Stimulated activated CD4-positive, alpha-beta T cell treated with anti-CD3 and anti-CD28 coated beads, Interleukin-1b, Interleukin-23, amount 100 ng/mL, for 1 hour (primary cell): ENCODE measurements at places on chromosomes 2 and 18.

GRCh38 chr2:96962567-96963203 is 23.7 kb downstream of the FAM178B start:
- peak; percentile 62 for DNase-seq

- DNase-seq = no peak
Measured at GRCh38 chr18:3877678-3878077, 427.7 kb downstream of the TGIF1 start.

DNA sequence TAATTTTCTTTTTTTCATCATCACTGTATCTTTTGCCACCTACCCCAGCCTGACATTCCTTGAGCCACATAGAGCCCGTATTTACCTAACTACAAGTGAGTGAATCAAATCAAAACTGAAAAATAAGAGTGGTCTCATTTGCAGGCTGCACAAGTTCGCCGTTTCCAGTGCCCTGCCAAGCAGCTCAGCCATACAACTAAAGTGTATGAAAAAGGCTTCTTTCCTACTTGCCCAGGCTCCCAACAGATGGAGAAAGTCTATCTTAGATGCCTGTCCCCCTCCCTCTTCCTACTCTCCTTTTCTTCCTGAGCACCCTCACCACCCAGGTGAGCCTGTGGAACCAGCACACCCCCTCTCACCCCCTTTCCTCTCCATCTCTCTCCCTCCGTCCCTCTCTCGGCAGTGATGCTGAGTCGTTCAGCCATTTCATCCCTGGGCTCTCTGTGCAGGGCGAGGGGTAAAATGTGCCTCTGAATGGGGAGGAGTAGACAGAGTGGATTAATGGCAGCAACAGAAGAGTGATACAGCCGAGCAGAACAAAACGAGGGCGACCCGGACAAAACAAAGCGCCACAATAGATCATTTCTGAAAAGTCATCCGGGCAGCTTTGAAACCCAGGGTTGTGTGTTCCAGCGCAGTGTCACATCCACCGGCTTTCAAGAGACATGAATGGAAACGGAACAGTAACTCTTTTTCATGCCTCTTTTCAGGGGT is 65.0 kb upstream of the POU3F3 start:
- no peak for DNase-seq

DNA sequence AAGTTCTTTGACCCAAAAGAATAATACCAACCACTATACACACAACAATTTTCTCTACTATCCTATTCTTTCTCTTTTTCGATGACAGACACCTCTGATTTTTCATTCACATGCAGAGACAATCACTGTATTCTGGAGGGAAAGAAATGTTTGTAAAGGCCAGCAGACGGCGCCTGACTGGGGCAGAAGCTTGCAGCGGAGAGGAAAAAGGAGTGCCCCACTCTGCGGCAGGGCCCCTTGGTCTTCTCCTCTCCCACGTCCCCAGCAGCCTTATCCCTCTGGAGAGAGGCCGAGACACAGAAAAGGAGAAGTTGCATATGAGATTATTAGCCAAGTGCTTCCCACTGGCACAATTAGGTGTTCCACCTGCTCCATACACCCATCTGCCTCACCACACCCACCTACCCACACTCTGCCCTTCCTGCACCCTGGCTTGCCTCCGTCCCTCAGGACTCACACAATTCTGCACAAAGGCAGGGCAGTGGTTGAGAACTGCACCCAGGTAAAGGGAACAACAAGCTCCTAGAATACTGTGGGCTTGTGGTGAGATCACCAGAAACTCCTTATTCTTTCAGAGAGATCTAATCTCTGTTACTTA is 687.3 kb downstream of the NRXN1 start:
- DNase-seq = no peak

GRCh38 chr18:31679791-31680432 is 4.5 kb downstream of the B4GALT6 start:
- no peak for DNase-seq

DNA sequence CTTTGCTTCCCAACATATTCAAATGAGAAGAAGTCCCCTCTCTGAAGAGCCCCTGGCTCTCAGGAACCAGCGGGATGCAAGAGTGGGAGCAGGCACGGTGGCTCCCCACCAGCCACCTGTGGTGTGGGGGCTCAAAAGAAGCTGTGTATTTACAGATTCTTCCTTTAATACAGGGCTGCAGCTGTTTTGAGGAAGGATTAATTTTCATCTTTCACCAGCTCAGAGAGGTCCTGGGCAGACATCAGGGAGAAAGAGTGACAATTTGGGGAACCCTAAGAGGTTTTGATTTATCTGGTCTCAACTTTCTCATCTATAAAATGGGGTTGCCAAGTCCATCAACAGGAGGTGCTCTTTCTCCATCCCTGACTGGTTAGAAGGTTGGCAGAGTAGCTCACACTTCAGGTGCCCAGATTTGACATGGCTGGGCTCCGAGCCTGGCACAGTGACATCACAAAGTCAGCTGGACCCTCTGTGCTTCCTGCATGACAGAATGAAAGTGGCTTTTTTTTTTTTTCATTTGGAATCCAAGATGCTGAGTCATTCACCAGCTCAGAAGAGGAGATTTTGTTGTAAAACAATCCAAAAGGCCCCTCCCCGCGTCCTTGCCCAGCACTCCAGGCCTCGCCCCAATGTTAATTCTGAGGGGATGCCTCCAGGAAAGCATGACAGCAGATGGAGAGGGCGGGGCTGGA is 15.5 kb upstream of the SIX2 start:
- no peak for DNase-seq

DNA sequence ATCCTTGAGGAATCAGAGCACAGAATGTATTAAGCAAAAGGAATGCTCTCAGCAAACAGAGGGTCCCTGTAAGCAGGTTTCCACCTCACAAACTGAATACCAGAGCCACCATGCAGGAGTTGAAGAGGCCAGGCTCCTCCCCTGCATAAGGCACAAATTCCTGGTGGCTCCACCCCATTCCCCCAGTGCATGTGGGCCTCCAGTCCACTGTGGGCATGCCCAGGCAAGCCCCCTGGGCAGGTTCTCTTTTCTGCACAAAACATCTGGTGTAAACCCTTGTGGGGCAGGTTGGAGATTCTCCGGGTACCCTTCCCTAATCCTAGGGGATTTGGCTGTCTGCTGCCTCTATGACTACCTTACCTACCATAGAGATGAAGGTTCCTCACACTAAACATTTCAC is 166.5 kb downstream of the PTPRM start:
- no peak for DNase-seq

GRCh38 chr2:235129850-235130249 is 178.0 kb downstream of the SH3BP4 start:
- DNase-seq = no peak

DNA sequence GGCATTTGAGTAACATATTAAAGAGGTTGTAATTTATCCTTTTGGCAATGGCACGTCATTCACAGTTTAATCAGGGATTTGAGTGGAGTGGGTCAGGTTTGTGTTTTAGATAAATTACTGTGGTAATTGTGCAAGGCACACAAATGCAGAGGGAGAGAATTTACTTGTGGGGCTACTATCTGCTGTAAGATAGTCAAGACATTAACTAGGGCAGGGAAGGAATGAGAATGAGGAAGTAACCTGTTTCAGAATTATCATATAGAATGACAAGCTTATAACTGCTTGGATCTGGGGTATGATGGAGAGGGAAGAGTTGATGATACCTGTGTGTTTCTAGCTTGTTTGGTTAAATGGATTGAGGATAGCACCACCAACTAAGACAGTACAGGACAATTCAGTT is 58.9 kb upstream of the ZSWIM2 start:
- no peak for DNase-seq

DNA sequence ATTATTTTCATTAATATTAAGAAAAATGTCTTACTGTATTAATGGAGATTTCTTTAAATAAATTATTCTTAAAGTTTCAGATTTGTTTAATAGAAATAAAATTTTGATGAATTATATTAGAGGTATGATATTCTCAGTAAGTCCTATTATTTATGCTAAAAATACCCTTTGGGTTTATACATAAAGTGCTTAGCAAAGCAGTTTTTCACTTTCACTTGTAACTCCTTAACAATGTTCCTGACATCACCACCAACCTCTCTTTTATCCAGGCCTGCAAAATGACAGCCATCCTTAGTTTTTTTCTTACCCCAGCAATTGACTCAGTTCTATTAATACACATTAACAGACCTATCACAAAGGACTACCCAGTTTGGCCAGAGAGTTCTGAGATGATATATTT is 170.4 kb downstream of the CD226 start:
- DNase-seq = no peak

DNA sequence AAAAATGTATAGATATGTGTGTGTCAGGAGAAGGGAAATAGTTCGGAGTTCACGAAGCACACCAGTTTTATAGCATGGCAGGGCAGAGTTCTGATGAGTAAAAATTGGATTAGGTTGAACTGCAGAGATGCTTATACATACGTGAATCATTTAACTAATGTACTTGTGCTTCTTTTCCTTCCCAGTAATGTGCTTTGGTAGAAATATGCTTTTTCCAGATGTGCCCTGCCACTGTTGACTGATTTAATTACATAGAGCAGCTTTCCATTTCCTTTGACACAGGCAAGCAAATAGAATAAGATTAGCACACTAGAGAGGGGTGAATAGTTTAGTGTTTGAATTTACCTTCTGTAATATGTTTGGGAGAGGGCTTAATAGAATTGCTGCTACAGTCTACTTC is 28.9 kb upstream of the ARMC9 start:
- no peak for DNase-seq

- no peak for DNase-seq
Measured at GRCh38 chr2:213166109-213166508, 14.7 kb upstream of the IKZF2 start.

- no peak for DNase-seq
Measured at GRCh38 chr2:163157891-163158496, 319.4 kb upstream of the KCNH7 start.

GRCh38 chr2:98899041-98899702 is 36.9 kb downstream of the CRACDL start:
- no peak for DNase-seq

- no peak for DNase-seq
Measured at GRCh38 chr2:42243297-42243696, 74.1 kb downstream of the EML4 start.

- no peak for DNase-seq
Measured at GRCh38 chr2:211035548-211036185, 479.3 kb downstream of the CPS1 start.

DNA sequence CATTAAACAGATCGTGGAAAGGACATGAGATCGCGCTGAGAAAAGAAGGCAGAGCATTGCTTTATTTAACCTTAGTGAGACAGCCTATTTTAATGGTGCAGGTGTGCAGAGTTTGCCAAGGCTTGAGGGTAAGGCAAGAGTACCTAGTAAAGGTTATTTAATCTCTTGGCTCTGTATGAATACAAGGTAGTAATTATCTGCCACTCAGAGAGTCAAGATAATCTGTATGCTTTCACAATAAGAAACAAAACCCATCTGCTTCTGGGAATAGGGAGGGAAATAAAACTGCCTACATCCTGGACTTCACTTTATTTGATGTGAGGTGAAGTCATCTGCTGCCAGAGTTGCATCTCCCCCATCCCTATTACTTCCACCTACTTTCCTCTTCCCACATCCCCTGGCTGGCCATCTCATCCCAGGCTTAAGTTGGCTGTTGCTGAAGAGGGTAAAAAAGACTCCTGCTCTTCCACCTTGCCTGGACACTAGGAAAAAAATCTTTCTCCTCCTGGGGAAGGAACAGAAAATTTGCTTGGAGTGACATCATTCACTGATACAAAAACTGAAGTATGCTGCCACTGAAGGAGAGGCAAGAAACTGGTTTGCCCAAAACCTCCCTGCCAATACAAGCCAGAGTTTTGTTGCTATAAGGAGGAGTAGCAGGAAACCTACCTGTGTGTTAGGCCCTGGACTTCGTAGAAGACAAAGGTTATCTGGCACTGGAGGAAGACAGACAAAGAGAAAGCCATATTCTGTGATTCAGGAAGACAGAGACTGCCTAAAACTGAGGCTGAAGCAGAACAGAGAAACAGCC is 35.8 kb upstream of the ARHGAP25 start:
- no peak for DNase-seq

GRCh38 chr2:36915627-36916026 is 50.7 kb downstream of the STRN start:
- DNase-seq = no peak

DNA sequence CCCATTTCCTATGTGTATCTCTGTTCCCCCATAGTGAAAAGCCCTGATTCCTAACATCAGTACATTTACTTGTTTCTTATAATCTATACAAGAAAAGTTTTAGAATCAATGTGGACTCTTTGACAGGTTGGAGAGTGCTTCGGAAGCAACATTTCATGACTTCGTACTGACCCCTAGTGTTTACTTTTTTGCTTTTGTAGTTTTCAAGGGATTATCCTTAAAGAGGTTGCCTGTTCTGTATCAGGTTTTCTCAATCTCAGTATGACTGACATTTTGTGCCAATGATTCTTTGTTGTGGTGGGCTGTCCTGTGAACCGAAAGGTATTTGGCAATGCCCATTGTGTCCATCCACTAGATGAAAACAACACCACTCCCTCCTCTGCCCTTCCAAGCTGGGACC is 43.3 kb upstream of the SERPINB2 start:
- no peak for DNase-seq

DNA sequence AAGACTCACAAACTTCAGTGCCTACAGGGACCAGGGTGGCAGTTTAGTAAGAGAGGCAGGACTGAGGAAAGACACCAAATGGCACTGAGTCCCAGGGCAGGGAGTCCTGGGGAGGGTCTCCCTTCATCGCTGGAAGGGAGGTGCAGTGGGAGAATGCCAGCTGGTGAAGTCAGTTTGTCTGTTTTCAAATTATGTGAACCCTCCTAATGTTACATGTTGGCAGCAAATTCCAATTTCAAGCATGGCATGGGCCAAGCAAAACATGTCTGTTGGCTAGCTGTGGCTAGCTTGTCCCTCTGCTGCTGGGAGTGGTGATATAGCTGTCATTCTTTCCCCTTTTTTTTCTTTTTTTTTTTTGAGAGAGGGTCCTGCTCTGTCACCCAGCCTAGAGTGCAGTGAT is 55.9 kb upstream of the HAAO start:
- DNase-seq = no peak

- DNase-seq = no peak
Measured at GRCh38 chr2:101766871-101767739, 69.6 kb downstream of the MAP4K4 start.

GRCh38 chr18:44654573-44654972 is 26.1 kb upstream of the SETBP1 start:
- no peak for DNase-seq

- DNase-seq = no peak
Measured at GRCh38 chr2:45588158-45588829, 22.8 kb downstream of the SRBD1 start.

DNA sequence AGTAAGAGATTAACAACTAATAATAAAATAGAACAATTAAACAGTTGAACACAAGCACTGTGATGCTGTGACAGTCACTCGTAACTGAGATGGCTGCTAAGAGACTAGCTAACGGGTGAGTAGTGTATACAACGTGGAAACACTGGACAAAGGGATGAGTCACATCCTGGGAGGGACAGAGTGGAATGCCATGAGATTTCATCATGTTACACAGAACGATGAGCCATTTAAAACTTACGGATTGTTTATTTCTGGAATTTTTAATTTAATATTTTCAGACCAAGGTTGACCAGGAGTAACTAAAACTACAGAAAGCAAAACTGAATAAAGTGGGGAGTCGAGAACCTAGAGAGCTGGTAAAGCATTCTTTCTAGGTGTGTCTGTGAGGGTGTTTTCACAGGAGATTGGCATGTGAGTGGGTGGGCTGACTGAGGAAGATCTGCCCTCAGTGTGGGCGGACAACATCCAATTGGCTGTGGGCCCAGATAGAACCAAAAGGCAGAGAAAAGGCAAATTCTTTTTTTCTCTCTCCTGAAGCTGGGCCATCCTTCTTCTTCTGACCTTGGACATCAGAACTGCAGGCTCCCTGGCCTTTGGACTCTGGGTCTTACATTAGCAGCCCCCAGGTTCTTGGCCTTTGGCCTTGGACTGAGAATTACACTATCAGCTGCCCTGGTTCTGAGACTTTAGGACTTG is 14.6 kb downstream of the TMSB10 start:
- DNase-seq = no peak

- DNase-seq = no peak
Measured at GRCh38 chr2:66058675-66059074, 376.2 kb upstream of the MEIS1 start.
